Right atrium auricular region (tissue), 2 donors: ENCODE measurements at places on chromosomes 2 and 18. TPM values are rescaled to one million over a fixed set of nuclear protein-coding genes. Genes with fewer than 3 reads are reported as not detected.

DNA sequence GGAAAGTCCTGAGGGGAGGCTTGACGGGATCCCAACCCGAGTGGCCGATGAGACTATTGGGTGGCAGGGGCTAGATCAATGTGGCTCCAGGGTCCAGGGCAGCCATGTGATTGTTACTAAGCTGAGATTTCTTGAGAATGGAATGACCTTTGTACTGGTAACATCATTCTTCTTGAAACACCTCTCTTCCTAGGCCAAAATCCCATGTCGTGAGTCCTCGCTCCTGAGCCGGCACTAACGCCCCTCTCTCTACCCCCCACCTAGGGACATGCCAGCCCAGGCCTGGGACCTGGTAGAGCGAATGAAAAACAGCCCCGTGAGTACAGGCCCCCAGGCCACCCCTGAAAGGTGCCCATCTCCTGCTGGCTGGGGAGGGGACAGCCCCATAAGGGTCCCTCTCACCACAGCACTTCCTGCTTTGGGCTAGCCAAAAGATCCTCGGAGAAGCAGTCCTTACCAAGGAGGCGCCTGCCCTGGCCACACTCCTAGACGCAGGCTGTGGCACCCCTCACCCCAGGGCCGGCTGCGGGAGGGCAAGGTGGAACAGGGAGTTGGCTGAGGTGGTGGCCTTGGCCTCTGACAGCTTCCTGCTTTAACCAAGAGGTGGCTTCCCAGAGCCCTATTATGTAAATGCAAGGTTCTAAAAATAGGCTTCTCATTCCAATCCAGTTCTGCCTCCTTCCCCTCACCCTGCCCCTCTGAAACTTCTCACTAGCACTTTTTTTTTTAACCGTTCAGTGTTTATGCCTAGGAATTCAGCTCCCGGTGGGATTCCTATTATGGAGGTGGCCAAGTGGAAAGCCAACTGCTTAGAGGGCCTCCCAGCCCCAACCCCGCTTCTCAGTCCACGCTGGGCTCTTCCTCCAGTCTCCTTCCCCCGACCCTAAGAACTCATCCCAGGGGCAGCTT is 126.6 kb upstream of the PPP1CB start:
- no peak for DNase-seq

- peak; percentile 73 for DNase-seq
These were observed 21.9 kb upstream of the RNF149 start for GRCh38 chr2:101330253-101330933.

DNA sequence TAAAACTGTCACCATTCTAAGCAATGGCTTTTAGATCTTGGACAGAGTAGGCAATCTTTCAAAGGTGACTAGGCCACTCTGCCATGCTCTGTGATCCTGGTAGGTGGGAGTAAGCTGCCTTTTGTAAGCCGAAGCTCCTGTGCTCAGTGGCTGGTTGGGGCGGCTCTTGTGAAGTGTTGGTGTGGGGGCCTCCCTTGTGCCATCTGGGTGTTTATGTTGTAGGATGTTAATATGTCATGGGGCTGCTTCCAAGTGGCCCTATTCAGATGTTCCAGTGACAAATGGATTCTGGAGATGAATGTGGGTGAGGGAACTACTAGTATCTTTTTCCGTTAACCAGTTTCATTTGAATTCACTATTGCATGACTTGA is 116.8 kb upstream of the SPRED2 start:
- no peak for DNase-seq

DNA sequence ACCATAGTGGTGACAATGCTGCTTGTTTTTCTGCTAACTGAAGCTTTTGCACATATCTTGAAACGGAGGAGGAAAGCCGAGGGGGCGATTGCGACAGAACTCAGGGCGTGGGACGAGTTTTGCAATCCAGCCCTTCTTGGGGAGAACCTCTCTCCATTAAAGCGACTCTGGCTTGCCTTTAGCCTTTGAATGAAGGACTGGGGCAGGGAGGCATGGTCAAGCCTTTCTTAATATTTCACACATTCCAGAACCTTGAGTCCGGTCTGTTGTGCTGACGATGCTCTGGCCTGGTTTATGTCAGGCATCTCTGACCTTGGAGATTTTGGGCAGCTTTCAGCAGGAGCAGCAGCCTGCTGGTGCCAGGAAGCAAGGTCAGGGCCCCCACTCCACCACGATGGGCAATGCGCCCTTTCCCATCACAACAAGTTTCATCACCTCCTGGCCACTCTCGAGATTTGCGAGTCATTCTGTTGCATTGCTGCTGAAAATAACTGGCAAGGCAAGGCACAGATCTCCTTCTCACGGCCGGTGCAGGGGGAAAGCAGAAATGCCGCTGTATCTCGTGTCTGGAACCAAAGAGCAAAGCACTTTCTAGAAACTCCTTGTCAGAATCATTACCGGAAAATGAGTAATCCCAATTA is 10.8 kb downstream of the EMILIN2 start:
- peak; percentile 96 for DNase-seq

Gene CD28
- total RNA-seq: 0.55 TPM
